Activated T-helper 1 cell treated with Interleukin-2 at 50 U/mL for 16 hours (primary cell): ENCODE measurements at places on chromosomes 3 and 15.

DNA sequence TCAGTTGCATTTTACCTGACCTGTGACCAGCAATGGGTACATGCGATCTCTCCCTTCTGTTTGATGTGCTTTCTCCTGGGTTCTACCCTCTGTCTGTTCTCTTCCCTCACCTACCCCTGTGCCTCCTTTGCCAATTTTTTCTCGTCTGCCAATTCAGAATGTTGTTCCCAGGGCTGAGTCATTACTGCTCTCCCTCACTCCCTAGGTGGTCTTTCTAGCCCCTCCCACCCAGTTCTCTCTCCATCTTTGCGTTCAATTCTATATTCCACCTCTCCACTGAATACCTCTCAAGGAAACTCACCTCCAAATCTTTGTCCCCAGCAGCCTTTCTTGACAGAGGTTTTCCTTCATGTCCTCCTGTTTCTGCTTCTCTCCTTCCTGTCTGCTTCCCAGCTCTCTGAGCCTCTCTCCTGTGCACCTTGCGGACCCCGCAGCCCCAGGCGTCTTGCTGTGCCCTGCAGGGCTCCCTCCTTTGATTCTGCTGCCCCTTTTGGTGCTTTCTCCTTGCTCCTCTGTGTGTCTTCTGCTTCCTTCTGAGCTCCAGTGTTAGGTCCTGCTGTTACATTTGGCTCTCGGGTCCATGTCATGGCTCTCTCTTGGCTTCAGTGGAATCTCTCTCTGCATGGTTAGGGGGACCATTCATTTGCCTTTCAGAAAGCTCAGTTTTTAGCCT is 398.2 kb upstream of the TPM1 start:
- no peak for DNase-seq

DNA sequence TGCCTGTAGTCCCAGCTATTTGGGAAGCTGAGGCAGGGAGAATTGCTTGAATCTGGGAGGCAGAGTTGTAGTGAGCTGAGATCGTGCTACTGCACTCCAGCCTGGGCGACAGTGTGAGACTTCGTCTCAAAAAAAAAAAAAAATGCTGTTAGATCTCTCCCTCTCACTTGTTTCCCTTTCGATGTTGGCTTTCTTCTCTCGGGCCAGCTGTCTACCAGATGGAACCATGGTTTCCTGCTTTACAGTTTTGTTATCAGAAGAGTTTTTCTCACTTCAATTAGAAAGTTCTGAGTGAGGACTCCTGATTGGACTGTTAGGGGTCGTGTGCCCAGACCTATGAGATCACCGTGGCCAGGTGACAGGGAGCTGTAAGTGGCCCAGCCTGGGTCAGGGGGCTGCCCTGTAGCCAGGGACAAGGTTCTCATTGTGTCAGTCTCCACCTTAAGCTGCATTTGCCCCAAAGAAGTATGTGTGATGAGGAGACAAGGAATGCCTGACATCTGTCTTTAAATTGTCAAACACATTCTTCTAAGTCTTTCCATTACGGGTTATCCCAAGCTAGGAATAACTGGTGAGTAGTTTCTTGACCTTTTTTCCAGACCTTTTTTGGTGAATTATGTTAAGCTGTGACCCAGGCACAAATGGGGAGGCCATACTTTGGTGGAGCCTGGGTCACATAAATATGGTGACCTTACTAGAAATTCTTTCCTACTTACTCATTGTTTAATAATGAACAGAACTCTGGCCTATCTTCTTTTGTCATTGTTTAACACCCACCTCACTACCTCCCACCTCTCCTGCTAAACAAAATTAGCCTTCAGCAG is 25.2 kb downstream of the SNAPC5 start:
- peak; percentile 5 for DNase-seq

- DNase-seq = peak; percentile 23
Observed at GRCh38 chr3:140942221-140943104, 827 bp downstream of the SLC25A36 start.

DNA sequence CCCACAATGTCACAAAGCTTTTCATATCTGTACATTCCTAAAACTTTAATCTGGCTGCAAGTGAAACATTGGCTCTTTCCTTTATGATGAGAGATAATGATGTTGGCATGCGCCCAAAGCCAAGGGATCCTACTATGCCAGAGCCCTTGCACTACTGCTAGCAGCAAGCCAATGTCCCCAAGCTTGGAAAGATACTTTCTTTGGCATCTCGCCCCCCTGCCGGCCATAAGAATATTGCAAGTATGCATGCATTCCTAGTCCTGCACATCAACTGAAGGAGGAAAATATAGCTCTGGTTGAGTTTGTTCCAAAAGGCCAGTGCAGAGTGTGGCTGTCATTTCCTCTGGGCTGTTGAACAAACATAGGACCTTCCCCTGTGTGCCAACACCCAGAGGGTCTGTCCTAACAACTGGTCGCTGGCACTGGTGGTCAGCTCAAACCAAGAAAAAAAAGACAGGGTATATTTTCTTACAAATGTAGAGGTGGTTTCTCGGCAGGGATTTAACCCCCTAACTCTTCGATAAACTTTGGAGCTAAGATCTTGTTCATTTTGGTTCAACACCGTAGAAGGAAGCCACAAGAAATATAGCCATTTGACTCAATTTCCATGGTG is 120.9 kb upstream of the ZBED2 start:
- no peak for DNase-seq

DNA sequence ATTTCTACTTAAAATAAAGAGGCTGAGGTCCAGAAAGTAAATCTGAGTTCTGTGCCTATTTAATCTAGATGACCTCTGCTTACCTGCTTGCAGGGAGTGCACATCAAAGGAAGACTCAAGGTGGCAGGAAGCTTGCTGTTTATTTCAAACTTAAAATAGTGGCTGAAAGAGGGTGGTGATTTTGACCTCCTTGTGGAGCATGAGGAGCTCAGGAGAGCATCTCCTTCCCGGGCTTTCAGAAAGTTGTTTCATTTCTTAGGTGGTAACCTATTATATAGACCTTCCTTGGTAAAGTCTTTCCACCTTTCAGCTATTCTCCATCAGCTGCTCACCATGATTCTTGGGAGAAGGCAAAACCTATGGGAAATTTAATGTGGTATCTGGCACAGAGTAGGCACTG is 494 bp downstream of the GCSAM start:
- DNase-seq = no peak

DNA sequence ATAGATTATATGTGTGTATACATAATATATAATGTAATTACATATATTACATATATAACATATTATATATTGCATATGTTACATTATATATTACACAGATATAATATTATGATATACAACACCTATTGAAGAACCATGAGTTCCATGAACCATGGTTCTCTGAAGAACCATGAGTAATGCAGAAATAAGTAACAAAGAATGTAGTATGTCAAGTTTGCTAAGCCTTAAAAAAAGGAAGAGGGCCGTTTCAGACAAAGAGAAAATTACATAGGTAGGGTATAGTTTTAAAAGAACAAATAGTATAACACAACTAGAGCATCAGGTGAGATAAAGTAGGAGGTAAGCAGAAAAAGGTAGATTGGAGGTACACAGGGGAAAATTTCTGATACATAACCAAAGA is 177.0 kb downstream of the FGF12 start:
- DNase-seq = no peak

GRCh38 chr3:190883973-190884832 is 21.7 kb upstream of the GMNC start:
- no peak for DNase-seq

DNA sequence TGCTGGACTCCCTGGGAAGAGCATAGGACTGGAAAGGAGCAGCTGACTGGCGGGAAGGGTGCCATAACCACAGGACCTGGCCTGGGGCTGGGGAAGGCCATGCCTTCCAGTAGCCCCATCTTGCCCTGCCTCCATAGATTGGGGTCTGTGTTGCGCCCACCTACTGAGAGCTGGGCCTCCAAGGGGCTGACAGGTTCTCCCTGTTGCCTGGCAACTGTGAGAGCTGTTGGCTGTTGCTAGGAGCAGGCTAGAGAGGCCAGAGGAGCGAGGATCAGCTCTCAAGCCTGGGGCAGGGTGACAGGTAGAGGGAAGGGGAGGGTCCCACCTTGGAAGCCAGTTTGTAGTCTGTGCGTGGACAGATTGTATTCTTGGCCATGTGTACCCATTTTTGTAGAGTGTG is 2.8 kb upstream of the GNAI2 start:
- DNase-seq = no peak

GRCh38 chr3:20837676-20838302 is 651.8 kb upstream of the SGO1 start:
- DNase-seq = no peak

DNA sequence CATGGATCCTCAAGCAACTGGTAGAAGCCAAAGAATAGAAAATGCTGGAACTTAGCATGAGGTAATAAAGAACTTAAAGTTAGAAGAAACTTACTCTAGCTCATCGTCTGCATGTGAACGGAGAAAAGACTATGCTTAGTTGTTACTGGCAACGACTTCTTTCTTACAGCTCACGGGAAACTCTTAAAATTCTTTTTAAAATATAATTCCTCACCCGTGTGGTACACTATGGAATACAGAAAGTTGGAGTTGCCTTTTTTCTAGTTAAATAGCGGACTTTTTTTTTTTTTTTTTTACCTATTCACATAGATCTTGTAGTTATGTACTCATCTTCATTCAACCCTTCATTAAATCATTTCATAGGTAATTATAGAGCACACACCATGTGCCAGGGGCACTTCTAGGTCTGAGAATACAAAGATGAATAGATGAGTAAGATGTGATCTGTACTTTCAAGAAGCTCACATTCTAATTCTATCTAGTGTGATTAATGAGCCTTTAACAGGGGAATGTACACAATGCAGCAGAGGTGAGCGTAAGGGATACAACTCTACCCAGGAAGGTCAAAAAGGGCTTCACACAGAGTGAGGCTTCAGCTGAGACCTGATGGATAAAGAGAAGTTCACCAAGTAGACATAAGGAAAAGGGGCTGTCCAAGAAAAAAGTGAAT is 18.4 kb upstream of the KCNMB2 start:
- DNase-seq = no peak

GRCh38 chr3:151282921-151283320 is 4.6 kb upstream of the P2RY14 start:
- DNase-seq = no peak

GRCh38 chr15:72331021-72331420 is 11.1 kb upstream of the CELF6 start:
- DNase-seq = no peak

DNA sequence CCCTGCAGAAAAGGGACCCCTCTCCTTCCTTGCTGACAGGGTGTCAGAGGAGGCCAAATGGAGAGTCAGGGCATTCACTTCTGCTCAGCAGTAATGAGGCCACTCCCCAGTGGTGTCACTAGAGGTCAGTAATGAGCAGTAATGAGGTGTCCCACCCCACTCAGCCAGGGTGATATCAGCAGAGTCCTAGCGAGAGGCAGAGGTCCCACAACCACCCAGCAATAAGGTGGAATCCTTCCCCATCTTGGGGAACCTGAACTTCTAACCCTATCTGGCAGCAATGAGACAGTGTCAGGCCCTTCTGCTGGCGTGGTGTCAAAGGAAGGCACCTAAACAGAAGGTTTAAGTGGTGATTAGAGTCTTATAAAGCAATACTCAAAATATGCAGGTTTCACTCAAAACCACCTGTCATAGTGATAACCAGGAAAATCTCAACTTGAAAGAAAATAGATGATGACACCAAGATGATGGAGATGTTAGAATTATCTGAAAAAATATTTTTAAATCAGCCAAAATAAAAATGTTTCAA is 12.9 kb downstream of the OCA2 start:
- no peak for DNase-seq
